SK-N-SH (cell line): ENCODE measurements at places on chromosomes 7 and 10.

DNA sequence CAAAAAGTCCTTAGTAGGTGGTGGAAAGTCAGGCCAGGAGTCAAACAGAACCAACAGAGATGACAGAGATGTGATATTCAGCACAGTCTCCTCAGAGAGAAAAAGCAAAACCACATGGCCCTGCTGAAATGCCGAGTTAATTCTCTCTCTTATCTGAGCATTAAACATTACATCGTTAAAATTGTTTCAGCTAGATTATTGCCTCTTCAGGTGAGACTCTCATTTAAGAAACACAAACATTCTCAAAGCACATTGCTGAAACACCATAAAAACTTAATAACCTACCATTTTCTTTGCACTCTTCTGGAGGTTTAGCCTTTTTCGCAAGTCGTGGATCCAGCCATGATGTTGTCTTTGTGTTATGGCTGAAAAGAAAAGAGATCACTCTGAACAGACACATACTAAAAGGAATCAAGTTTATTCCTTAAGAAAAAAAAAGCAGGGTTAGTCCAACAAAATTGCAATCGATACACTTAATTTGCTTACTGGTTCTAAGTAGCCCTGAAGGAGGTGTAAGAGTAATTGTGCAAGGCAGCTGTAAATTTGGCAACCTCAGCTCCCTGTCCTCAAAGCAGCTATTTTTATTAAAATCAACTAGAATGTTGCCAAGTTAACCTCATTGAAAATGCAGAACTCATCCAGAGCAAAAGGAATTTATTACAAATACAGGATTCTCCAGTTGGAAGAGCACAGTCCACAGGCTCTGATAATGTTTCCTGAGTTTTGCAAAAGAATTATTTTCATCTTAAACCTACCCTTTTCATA is 691.1 kb downstream of the PHTF2 start:
- peak; percentile 38 for DNase-seq

GRCh38 chr7:29281782-29282541 is 87.4 kb downstream of the CHN2 start:
- peak; percentile 82 for DNase-seq

GRCh38 chr7:79459381-79459780 is 5.9 kb upstream of the MAGI2 start:
- no peak for DNase-seq

- DNase-seq: no peak
Observed at GRCh38 chr7:2478399-2478785, 2.2 kb upstream of the GRIFIN start.

GRCh38 chr7:73436031-73436929 is 2.7 kb downstream of the FZD9 start:
- peak; percentile 64 for DNase-seq

DNA sequence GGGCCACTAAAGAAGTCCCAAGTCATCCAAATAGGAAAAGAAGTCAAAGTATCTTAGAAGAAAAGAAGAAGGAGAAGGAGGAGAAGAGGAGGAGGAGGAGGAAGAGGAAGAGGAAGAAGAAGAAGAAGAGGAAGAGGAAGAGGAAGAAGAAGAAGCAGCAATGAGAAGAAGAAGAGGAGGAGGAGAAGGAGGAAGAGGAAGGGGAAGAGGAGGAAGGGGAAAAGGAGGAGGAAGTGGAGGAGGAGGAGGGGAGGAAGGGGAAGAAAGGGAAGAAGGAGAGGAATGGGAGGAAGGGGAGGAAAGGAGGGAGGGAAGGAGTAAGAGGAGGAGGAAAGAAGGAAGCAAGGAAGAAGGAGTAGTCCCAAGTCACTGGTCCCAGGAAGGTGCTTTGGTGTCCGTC is 21.7 kb upstream of the RADIL start:
- DNase-seq: no peak

DNA sequence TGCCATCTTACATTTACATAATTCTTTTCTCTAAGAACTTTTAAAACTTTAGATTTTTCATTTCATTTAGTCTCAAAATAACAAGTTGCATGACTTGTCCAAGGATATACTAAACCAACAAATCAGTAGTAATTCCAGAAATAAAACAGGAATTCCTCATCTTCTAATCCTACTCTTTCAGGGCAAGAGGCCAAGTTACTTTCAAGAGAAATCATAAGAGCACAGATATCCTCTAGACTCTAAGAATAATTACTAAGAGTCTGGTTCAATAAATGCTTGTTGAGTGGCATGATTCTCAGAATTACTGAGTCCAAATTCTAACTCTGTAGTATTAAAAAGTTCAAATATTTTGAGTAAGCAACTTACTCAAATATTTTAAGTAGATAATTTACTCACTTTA is 12.9 kb downstream of the PDZD8 start:
- DNase-seq: no peak

DNA sequence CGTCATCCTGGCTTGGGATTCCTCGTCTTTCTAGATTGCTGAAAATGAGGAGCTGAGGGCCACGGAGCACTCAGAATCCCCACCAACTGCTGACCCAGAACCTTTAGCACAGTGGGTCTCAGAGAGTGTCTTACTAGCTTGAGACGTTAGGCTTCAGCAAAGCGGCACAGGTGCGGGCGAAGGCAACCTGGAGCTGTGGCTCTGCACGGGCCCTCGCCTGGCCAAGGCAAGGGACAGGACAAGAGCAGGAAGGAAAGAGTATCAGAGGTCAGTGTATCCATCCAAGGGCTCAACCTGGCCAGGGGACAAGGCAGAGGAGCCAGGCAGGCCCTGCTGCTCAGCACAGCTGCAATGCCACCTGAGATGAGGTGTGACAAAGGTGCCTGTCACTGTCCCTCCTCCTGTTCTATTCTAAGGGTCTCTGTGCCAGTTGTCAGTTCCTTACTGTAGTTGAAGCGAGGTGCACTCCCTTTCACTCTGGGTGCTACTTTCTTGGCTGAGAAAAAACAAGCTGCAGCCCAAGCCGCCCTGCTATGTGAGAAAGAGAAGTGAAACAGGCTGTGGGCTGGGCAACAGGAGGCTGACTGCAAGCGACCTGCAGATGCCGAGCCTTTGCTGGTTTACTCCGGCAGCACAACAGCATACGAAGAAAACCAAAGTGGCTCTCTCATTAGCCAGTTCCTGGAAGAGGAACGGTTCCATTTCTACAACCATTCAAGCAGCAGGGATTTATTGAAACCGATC is 33.3 kb upstream of the KDM7A start:
- no peak for DNase-seq

- DNase-seq: no peak
Observed at GRCh38 chr7:54663603-54664234, 95.3 kb downstream of the SEC61G start.

DNA sequence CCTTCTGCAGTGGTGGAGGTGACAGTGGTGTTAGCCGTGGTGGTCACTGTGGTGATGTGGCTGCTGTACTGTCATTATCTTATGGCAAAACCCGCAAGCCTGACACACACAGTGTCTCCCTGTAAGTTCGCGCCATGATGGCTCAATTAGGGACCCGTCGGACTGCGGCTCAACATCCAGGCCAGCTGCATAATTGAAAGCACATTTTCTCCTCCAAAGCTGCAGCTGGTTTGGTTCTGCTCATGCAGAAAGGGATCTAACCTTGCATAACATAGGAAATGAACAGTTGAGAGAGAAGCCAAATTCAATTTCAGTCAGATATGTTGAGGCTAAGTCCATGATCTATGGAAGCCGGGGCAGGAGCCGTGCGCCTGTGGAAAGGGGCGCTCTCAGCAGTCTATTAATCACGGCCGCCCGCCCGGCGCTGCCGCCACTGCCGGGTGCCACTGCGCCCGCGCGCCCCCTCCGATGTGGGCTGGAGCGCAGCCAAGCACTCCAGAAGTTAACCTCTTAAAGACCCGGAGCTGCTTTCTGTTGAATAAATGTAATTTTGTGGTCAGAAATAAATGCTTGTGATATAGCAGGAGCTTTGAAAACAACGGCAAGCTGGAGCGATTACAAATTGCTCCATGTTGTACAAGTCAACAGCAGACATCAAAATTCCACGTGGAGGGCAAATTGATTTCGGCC is 227.7 kb downstream of the CUX1 start:
- DNase-seq: peak; percentile 93

- no peak for DNase-seq
Observed at GRCh38 chr7:106772655-106773108, 92.4 kb upstream of the PIK3CG start.

- DNase-seq: no peak
Observed at GRCh38 chr10:127880557-127880956, 12.2 kb downstream of the CLRN3 start.

- DNase-seq: peak; percentile 65
Observed at GRCh38 chr7:149196151-149196704, 882 bp downstream of the ZNF282 start.

GRCh38 chr10:92972886-92973285 is 87.7 kb upstream of the CYP26C1 start:
- DNase-seq: no peak

GRCh38 chr10:8296734-8297101 is 242.2 kb downstream of the GATA3 start:
- no peak for DNase-seq

- no peak for DNase-seq
Observed at GRCh38 chr7:37698782-37699181, 15.2 kb downstream of the GPR141 start.

GRCh38 chr10:70779511-70780369 is 5.4 kb downstream of the TBATA start:
- peak; percentile 7 for DNase-seq

- DNase-seq: no peak
Observed at GRCh38 chr10:72276421-72277339, 3.0 kb downstream of the DDIT4 start.

- no peak for DNase-seq
Observed at GRCh38 chr10:100896876-100897461, 15.8 kb upstream of the SLF2 start.

GRCh38 chr10:82801289-82801688 is 926.3 kb downstream of the NRG3 start:
- DNase-seq: no peak

DNA sequence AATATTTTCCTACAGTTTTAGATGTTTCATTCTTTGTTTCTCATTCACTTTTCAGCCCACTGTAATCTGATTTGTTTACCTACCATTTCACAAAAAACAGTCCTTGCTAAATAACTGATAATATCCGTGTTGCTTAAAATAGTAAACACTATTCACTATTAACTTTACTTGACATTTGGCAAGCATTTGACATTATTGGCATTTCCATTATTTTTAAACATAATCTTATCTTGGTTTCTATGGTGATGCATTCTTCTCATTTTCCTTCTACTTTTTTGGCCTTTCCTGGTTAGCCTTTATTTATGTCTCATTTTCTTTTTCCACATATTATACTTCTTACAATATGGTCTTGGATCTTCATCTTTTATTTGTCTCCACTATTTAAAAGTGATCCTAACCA is 715.3 kb downstream of the DNAJB9 start:
- no peak for DNase-seq

DNA sequence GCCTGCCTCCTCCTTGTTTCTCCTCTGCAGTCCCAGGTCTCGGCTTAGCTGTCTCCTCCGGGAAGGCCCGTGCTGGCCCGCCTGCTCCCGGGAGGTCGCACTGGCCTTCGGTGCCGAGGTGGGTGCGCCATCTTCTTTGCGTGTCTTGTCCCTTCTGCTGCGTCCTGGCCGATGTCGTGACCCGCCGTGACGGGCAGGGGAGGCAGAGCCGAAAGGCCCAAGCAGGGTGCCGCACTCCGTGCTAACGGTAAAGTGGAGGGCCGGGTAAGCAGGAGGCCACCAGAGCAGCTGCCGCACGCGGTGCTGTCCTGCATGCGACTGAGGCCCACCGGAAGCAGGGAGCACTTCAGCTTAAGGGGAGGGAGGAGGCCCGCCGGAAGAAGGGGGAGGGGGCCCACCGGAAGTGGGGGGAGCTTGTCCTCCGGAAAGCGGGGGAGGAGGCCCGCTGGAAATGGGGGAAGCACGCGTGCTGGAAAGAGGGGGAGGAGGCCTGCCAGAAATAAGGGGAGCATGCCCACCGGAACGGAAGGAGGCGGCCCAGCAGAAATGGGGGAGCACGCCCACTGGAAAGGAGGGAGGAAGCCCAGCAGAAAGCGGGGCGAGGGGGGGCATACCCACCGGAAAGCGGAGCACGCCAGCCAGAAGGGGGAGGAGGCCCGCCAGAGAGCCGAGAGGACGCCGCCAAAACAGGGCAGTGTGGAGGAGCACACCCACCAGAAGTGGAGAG is 71.4 kb downstream of the PROSER2 start:
- DNase-seq: no peak

- DNase-seq: no peak
Observed at GRCh38 chr7:105905910-105906568, 29.6 kb upstream of the ATXN7L1 start.

DNA sequence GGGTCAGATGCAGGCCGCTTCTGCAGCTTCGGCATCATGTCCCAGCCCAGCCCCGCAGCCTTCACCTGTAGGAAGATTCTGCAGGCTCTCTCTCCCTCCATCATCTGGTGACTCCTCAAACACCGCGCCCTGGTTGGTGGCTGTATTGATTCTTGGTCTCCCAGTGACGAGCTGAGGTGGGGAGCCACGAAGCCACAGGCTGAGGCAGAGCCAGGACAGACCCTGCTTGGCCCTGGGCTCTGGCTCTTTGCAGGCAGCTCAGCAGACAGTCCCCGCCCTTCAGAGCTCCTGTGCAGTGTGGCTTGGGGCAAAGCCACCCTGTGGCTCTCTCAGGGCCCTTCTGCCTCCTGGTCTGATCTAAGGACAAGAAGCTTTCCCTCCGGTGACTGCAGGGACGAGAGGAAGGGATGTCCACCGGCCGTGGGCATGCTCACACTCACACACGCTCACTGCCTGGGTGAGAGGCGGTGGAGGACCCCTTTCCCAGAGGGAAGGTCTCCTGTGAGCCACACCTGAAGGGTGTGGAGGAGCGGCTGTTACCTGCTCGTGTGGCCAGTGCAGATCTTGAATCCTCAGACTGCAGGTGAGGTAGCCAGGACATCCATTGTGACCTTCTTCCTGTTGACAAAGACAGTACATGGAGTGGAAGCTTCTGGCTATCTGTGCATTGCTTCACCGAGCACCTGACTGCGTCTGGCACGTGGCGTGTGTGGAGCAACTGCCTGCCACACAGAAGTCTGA is 79.6 kb downstream of the INPP5A start:
- no peak for DNase-seq

GRCh38 chr10:489330-489729 is 200.1 kb downstream of the DIP2C start:
- DNase-seq: no peak
